ENCODE measurements at places on chromosomes 4 and X. TPM values are rescaled to one million over a fixed set of nuclear protein-coding genes. Genes with fewer than 3 reads are reported as not detected.
A peak's percentile ranks its signal among the peaks of the same experiment; 100 is the strongest.

DNA sequence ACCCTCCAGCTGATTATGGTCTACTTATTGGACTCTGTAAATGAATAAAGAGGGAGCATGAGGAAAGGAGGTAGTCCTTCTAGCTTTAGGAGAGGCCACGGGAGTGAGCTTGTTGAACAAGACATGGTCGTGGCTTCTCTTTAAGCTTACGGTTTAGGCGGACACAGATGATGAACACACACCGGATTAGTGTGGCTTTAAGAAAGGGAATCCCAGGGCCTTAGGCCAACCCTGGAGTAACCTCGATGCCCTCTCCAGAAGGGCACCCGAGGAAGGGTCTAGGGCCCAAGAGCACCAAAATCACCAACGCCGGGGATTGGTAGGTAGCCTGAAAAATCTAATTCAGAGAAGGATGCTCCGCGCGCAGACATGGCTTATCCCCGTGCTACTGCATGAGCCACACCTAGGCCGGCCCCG, 39.4 kb downstream of the ERVMER34-1 start:
- DNase-seq, result no peak

TMEM144 gene
- total RNA-seq, result 0.32 TPM

DNA sequence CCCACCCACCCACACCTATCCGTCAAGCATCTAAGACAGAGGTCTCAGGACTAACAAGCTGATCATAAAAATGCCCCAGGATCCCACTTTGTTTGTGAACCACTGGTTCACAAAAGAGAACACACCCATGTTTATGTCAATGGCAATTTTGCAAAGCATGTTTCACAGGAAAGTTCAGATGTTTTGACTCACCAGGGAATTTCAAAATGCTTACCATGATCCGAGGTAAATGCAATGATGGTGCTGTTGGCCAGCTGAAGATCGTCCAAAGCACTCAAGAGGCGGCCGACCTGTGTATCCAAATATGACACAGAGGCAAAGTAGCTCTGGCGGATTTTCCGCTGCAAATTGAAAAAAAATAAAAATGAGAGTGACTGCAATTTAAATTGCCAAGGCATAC, 15.0 kb downstream of the IDS start:
- no peak for DNase-seq

DNA sequence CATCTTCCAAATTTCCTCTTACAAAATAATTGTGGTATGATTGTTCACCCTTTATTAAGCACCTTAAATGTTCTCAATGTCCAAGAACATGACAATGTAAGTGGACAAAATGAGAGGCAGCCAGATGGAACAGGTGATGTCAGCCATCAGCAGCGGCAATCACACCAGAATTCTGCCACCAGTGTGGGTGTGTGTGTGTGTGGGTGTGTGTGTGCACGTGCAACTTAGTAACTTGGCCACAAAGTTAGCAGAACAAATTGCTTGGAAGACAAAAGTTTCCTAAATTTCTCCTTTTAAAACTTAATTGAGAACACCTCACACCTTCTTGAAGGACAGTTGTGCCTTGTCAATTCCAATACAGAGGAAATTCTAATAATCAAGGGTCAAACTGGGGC, 18.7 kb downstream of the LNX1 start:
- no peak for DNase-seq

GRCh38 chrX:71253253-71254091, 468 bp downstream of the ZMYM3 start:
- DNase-seq, result peak; percentile 60

DNA sequence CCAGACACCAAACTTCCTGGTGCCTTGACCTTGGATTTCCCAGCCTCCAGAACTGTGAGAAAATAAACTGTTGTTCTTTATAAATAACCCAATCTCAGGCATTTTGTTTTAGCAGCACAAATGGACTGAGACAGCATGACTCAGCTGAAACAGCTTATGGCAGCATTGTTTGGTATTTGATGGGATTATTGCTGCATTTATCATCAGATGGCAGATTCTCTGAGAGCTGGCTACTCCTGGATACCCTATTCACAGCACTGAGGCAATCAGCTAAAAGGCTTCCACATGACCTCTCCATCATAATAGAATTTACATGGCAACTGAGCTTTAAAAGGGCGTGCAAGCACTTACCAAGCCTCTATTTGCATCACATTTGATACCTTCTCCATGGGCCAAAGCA, 623.1 kb upstream of the CPEB2 start:
- DNase-seq, result no peak

GRCh38 chr4:187685247-187685646, 310.3 kb upstream of the ZFP42 start:
- DNase-seq, result no peak

PSAPL1 gene
- not detected for total RNA-seq

GRCh38 chr4:81844717-81845116, 373.0 kb upstream of the RASGEF1B start:
- peak; percentile 77 for DNase-seq

KLF8 gene
- total RNA-seq, result 5.4 TPM

NRK gene
- total RNA-seq, result not detected

DCK gene
- total RNA-seq, result 34.4 TPM

SPARCL1 gene
- not detected for total RNA-seq

- no peak for DNase-seq
Observed at GRCh38 chrX:139702658-139703057, 5.3 kb downstream of the MCF2 start.

- no peak for DNase-seq
Observed at GRCh38 chr4:37066159-37066558, 178.4 kb upstream of the NWD2 start.

GRCh38 chr4:182175788-182176519, 67.2 kb upstream of the TENM3 start:
- DNase-seq, result no peak

RBM47 gene
- 4.4 TPM for total RNA-seq

ATP8A1 gene
- total RNA-seq, result 15.1 TPM

TEX13B gene
- not detected for total RNA-seq

DNA sequence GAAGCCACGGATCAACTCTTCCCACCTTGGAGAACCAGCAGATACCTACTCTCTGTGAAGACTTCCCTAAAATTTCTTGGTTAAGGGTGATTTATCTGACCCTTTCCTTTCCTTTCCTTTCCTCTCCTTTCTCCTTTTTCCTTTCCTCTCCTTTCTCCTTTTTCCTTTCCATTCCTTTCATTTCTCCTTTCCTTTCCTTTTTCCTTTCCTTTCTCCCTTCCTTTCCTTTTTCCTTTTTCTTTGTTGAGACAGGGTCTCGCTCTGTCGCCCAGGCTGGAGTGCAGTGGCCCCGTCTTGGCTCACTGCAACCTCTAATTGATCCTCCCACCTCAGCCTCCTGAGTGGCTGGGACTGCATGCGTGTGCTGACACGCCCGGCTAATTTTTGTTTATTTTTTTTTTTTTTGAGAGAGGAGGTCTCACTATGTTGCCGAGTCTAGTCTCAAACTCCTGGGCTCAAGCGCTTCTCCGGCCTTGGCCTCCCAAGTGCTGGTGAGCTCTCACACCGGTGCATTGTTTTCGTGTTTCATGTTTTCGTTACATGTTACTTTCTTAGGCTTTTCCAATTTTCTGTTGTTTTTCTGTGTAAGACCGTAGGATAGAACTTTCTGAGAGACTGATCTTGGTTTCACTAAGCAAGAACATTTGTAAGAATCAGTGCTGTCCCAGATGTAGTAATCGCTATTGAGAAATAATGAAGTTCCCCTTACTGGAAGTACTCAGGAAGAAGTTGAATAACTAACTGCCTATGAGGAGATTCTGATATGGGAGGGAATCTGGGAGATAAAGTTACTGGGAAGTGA, 2.0 kb downstream of the TMEM165 start:
- no peak for DNase-seq

PCDH7 gene
- not detected for total RNA-seq

GRCh38 chr4:1285790-1286553, 3.7 kb upstream of the MAEA start:
- peak; percentile 77 for DNase-seq

GRCh38 chrX:3711331-3711917, 2.0 kb downstream of the PRKX start:
- DNase-seq, result peak; percentile 19

CXCL10 gene
- 1.0 TPM for total RNA-seq

TCEAL6 gene
- total RNA-seq, result not detected

- DNase-seq, result no peak
Observed at GRCh38 chr4:82712561-82712960, 86.0 kb downstream of the SCD5 start.

GLRA3 gene
- not detected for total RNA-seq

- no peak for DNase-seq
Observed at GRCh38 chr4:145830699-145831098, 107.9 kb downstream of the ZNF827 start.

- DNase-seq, result no peak
Observed at GRCh38 chr4:122857160-122857559, 30.5 kb downstream of the FGF2 start.

GRCh38 chrX:109707319-109707718, 25.7 kb downstream of the ACSL4 start:
- DNase-seq, result no peak

- DNase-seq, result no peak
Observed at GRCh38 chr4:132572210-132572609, 576.9 kb upstream of the PCDH10 start.

GRCh38 chrX:77786365-77786680, 307 bp upstream of the ATRX start:
- DNase-seq, result no peak

SOWAHB gene
- total RNA-seq, result not detected

DNA sequence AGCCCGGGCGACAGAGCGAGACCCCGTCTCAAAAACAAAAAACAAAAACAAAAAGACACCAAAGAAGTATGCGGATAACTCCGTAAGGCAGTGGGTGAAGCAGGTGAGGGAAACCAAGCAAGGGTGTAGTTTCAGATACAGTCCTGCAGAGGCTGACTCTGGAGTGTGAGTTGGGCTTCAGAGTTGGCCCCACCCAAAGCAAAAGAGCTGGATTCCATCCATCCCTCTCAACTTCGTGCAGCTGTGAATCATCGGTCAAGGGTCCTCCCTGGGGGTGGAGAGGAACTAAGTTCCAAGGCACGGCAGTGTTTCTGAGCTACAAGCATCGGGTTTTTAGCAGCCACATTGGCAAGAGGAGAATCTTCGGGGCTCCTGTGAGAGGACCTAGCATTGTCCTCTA, 43.9 kb upstream of the FAM9A start:
- DNase-seq, result no peak

DNA sequence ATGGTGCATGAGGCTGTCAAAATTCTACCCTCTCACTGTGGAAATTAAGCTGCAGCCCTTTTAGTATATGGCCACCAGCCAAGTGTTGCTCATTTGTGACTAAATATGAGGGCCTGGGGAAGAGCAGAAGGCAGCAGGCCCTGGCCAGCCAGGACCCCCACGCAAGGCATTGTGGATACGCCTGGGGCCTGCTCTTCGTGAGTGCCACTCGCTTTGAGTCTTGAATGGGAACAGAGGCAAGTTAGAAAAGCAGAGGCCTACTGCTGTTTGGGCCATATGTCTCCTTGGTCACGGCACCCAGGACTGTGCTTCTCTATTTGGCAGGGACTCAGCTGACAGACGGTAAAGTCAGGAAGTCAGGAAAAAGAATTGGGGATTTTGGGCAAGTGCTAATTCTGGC, 10.9 kb downstream of the RTL5 start:
- no peak for DNase-seq

DNA sequence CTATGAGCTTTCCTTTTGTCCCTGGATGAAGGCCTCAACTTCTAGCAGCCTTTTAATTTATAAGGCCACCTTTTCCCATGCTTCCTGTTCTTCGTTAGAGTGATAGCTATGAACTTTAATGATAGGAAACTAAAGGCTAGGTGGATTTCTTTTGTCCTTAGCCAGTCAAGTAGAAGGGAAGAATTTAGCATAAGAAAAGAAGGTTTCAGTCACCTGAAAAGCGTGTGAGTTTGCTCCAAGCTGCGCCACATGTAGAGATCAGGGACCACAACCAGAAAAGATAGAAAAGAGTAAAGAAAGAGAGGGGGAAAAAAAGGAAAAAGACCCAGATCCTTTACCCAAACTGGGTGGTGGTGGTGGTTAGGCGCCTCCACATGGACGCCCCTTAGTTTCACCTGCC, 28.6 kb downstream of the LUZP4 start:
- DNase-seq, result no peak

- no peak for DNase-seq
Observed at GRCh38 chr4:183038436-183038835, 60.6 kb upstream of the WWC2 start.

- no peak for DNase-seq
Observed at GRCh38 chrX:110966839-110967238, 129.2 kb upstream of the PAK3 start.

DNA sequence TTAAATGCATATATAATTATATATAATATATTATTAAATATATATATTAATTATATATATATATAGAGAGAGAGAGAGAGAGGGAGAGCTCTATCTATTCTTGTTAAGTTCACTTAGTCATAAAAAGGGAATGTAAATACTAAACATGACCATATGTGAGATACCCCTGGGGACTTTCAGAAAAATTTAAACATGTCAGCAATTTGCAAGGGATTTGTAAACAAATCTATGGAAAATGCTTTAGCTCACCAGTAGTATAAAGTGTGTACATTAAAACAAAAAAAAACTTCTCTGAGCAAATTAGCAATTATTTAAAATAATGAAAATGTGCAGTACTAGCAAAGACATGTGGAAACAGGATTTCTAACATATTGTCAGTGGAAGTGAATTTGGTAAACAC, 1755.5 kb downstream of the PCDH19 start:
- DNase-seq, result no peak

Data from activated CD4-positive, alpha-beta T cell treated with anti-CD3 and anti-CD28 coated beads for 36 hours (primary cell).